ENCODE measurements at places on chromosomes 3 and 15.
A peak's percentile ranks its signal among the peaks of the same experiment; 100 is the strongest.

DNA sequence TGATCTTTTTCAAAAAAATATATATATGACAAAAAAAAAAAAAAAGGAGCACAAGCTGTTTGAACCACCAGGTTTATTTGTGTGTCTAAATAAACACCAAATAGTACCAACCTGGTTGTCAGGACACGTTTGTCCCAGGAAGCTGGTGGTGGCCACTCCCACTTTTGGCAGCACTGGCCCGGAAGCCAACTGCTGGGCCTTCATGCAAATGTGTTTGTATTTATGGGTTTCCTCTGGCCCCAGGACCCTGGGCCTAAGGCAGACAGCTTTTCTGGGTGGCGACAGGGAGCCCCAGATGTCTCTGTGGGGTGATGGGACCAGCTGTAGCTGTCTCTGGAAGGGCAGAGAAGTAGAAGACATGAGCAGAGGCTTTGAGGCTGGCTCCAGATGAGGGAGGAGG is 31.6 kb downstream of the PRKCD start:
- no peak for DNase-seq

- DNase-seq = no peak
These were observed 100.6 kb upstream of the GOLGA6L6 start for GRCh38 chr15:20642054-20642767.

- no peak for DNase-seq
These were observed 22.1 kb upstream of the GOLGA6C start for GRCh38 chr15:75235760-75236729.

DNA sequence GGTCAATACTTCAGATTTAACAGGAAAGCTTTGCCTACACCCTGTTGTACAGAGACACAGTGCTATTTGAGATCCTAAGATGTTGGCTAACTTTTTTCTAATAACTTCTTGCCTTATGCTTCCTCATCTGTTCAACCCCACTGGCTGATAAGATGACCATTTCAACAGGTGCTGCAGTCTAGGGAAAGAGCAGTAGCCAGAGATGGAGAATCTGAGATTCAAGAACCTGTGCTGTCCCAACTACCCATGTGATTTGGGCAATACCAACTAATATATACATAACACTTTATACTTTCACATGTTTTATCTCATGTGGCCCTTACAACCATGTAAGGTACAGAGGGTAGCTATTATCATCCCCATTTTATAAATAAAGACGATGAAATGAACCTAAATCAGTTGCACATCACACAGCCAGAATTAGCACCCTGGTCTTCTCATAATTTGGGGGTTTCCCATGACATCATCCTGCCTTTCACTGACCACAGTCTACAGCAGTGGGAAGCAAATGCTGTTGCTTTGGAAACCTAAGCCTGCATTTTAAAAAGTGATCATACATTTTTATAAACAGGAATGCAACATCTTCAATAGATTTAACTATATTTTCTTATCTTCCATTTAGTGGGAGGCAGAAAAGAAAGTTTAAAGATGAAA is 9.7 kb downstream of the TTC23 start:
- DNase-seq = no peak

GRCh38 chr15:62809115-62809967 is 233.2 kb upstream of the TPM1 start:
- peak; percentile 6 for DNase-seq

DNA sequence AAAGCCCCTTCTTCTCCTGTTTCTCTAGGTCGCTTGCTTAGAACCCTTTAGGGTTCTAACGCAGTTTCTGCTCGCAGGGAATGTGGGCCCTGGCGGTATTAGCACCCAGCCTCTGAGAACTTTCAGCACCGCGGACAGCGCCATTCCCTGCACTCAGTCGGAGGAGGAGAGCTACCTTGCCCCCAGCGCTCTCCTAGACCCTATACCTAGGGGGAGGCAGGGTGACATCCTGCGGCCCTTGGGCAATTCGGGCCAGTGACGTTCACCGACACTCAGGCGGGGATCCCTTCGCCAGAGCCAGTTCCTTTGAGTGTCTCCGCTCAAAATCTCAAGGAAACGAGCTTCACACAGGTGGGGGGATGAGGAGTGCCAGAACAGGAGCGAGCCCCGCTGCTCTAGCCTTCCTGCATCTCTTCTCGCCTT is 1.3 kb downstream of the SLC7A14 start:
- DNase-seq = peak; percentile 76

GRCh38 chr3:34626699-34627098 is 828.3 kb downstream of the PDCD6IP start:
- DNase-seq = no peak

DNA sequence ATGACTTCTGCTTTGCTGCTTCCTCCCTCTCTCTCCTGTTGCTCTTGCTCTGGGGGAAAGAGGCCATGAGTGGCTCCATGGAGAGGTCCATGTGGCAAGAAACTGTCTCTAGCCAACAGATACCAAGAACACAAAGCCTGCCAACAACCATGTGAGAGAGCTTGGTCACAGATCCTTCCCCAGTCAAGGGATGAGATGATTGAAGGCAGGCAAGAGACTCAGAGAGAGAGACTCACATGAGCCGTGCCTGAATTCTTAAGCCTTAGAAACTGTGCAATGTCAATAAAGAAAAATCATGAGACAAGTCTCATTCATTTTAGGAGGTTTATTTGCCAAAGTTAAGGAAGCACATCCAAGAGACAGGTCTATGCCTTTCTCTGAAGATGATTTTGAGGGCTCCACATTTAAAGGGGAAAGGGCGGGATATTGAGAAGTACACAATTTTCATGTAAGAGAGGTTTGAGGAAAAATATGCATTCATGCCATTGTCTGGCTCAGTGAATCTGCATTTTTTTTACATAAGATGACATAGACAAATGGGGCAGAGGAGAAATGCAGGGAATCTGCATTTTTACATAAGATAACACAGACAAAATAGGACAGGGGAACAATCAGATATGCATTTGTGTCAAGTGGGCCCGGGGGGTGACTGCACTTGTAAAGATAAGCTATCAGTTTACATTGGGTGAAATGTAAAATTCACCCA is 59.5 kb upstream of the SUCLG2 start:
- no peak for DNase-seq

DNA sequence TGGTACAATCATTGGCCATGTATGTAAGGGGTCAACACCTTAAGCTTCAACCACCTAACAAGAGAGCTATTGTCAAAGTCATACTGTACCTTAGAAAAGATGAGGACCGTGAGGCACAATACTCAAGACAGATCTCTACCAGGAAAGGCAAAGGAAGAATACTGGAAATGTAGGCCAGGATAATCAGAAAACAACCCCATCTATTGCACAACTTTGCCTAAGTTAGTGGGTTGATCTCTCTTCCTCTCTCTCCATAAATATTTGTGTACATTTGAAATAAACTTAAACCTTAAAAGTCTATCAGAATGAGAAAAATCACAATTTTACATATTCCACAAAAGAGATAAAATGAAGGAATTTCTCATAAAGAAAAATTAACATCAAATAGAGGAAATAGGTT is 556.9 kb downstream of the MECOM start:
- no peak for DNase-seq

DNA sequence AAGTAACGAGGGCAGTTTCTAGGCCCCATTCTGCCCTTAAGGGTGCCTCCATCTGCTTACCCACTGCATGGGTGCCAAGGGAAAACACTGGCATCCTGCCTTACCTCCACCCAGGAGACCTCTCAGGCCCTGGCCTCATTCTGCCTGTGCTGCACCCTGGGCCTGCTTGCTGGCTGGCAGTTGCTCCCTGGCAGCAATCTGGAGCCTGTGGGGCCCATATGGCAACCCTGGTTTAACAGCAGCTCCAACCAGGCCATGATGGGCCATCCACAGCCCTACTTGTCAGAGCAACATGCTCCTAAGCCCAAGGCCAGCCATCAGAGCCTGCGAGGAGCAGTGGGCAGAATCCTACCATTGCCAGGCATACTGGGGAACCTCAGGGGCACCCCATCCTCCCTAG is 3.7 kb downstream of the C3orf18 start:
- no peak for DNase-seq

DNA sequence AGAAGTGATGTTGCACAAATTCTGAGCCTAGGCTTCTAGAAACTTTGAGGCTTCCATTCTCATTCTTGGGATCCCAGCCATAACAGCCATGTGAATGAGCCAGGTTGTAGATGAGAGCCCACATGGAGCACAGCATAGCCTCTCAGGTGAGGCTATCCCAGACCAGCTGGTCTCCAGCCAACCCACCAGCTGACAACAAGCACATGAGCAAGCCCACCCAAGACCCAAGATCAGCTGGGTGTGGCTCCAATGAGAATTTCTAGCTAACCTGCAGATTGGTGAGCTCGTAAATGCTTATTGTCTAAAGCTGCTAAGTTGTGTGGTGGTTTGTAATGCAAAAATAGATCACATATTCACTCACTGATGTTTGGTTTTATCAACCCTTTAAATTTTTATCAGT is 14.4 kb downstream of the KY start:
- DNase-seq = no peak

GRCh38 chr3:79672075-79672474 is 95.7 kb downstream of the ROBO1 start:
- no peak for DNase-seq

DNA sequence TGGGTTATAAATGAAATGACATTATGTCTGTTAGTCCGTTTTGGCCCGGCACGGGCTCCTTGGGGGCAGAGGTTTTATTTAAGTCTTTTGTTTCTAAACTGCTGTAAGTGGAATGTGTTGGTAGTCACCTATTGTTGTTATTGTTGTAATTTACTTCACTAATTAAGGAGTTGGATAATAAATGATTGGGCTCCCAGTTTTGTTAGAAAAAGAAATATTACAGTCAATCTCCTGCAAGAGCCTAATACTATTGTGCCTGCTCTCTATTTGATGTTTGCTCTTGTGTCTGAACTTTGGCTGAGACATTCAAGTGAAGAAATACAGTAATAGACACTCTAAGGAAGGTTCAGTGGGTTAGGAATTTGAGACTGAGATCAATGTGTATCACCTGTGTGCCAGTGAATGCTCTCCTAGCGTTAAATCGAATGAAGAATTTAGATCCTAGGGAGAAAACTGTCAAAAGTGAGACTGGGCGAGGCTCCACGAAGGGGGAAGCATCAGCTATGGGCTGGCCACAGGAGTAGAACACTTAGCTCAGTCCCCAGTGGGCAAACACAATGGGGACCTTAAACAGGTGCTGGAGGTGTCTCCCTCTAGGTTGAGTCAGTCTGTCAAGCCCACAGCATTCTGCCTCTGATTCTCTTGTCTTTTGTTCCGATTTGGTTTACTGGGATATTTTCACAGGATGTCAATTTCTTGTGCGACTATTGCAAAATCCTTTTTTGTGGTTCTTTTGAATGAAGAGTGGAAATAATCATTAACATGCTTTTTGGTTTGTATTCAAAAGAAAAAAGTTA is 1.2 kb downstream of the ROBO2 start:
- no peak for DNase-seq

- peak; percentile 1 for DNase-seq
These were observed 735 bp downstream of the STIMATE start for GRCh38 chr3:52896613-52897012.

- DNase-seq = no peak
These were observed at the start of gene VILL for GRCh38 chr3:37990527-37990926. VILL (plus strand) TSS chr3:37990786; CDS start chr3:37993673, 2,887 bp downstream.

DNA sequence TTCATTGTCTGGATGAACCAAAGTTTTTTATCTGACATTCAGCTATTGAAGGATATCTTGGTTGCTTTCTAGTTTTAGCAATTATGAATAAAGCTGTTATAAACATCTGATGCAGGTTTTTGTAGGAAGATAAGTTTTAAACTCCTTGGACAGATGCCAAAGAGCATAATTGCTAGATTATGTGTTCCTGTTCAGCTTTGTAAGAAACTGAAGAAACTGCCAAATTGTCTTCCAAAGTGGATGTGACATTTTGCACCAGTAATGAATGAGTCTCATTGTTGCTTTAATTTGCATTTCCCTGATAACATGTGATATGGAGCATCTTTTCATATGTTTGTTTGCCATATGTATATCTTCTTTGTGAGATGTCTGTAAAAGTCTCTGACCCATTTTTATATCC is 239.9 kb upstream of the TTC14 start:
- DNase-seq = no peak

GRCh38 chr15:69523010-69524001 is 70.7 kb downstream of the RPLP1 start:
- DNase-seq = peak; percentile 68

DNA sequence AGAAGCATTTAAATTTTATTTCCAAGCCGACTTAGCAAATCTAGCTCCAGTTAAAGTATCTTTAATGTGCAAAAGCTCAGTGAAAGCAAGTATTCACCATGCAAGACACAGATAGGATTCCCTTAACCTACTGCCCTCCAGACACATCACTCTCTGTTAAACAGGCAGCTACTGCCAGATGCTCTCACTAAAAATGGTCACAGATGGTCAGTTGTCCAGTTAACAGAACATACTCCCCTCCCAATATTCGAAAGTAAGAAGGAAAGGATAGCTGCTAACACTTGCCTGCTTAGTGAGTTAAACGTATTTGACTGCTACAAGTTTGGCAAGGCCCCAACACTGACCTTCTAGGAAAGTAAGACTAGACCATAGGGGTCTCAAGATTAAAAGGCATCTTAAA is 73.7 kb downstream of the PRTG start:
- no peak for DNase-seq

- DNase-seq = no peak
These were observed 319.9 kb downstream of the ARRDC4 start for GRCh38 chr15:98280284-98280975.

GRCh38 chr15:31162721-31163510 is 61.4 kb upstream of the TRPM1 start:
- DNase-seq = no peak

- DNase-seq = no peak
These were observed 69.6 kb downstream of the APBA2 start for GRCh38 chr15:28955160-28955992.

DNA sequence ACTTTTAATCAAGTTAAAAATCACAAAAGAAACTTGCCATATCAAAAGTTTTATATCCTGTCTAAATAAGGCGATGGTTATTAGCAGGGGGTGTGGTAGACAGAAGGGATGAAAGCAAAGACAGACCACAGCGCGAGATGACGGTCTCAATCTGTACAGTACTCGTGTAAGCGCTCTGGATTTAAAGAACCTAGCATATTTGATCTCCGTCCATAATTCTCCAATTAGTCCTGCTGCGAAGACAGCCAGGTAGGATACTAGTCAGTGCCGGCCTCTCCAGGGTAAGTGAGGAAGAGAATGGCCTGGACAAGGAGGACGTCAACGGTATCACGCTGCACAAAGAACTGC is 701 bp downstream of the SGO1 start:
- DNase-seq = peak; percentile 24

DNA sequence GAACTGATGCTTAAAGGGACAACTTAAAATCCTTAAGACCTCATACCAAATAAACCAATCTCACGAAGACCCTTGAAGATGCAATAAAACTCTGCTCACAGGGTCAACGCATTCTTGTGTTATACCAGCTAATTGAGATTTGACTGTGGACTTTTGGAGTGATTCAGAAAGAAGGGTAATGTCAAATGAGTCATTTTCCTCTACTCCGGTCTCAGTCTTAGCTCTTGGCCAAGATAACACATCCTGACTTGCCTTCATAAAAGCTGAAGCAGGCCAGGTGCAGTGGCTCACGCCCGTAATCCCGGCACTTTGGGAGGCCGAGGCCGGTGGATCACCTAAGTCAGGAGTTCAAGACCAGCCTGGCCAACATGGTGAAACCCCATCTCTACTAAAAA is 3.8 kb downstream of the PKM start:
- peak; percentile 77 for DNase-seq
